Stimulated activated CD8-positive, alpha-beta memory T cell treated with anti-CD3 and anti-CD28 coated beads, Interleukin-15, amount 100 ng/mL, for 24 hours (primary cell): ENCODE measurements at places on chromosomes 5 and 9.

GRCh38 chr5:66856041-66856805, 260.0 kb downstream of the MAST4 start:
- no peak for DNase-seq

DNA sequence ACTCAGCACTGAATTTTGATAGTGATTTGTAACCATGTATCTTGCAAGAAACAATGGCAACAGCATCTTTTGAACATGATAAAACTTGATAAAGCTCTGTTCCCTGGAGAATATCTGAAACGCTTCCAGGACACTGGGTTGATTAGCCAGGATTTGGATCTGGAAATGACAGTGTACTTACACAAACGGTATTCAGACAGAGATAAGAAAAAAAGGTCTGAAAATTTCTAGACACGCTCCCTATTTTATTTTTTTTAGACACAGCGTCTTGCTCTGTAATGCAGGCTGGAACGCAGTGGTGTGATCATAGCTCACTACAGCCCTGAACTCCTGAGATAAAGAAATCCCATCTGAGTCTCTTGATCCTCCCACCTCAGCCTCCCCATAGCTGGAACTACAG, 109.0 kb downstream of the GNAQ start:
- DNase-seq: no peak

- DNase-seq: no peak
Measured at GRCh38 chr9:87880116-87880515, 2.6 kb upstream of the SPATA31E1 start.

- no peak for DNase-seq
Measured at GRCh38 chr5:116265471-116265870, 180.6 kb downstream of the COMMD10 start.

DNA sequence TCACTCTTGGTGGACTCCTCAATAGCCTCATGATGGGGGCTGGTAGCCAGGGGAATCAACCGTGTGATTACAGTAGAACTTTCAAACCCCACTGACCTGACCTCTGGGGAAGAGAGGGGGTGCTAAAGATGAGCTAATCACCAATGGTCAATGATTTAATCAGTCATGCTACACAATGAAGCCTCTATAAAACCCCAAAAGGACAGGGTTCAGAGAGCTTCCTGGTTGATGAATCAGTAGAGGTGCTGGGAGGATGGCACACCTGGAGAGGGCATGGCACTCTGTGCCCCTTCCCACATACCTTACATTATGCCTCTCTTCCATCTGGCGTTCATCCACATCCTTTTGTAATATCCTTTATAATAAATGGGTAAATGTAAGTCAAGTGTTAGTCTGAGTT, 8.9 kb upstream of the SH3TC2 start:
- no peak for DNase-seq
